ENCODE measurements at places on chromosomes 11 and 22.

DNA sequence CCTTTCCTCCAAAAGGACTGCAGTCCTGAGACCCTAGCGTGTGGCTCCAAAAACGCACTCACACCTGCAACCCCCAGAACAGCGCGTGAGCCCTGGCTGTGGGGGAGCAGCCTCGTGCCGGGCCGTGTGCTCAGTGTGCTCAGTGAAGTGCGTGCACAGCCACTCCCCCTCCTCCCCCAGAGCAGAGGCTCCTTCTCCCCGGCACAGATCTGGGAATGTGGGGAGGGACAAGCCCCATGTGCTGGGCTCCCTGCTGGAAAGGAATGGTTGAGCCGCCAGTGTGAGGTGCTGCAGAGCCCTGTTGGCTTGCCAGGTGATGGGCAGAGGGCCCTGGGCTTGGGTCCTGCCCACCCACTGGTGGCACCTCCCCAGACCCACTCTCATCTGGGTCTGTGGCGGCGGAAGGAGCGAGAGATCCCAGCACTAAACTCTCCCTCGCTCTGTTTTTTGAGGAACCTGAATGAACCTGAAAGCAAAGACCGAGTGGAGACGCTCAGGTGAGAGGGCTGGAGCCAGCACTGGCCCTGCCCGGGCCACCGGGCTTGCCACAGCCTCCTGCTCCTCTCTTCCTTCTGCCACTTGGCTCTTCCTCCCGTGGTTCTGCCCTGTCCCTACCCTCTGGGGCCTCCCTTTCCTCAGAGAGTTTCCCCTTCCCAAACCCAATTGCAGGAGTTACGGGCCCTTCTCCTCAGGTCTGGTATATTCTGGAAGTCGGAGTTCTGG lies 9.0 kb downstream of the RCOR2 start:
- DNase-seq = peak; percentile 25

GRCh38 chr22:34975721-34976120 lies 90.2 kb upstream of the ISX start:
- DNase-seq = no peak

DNA sequence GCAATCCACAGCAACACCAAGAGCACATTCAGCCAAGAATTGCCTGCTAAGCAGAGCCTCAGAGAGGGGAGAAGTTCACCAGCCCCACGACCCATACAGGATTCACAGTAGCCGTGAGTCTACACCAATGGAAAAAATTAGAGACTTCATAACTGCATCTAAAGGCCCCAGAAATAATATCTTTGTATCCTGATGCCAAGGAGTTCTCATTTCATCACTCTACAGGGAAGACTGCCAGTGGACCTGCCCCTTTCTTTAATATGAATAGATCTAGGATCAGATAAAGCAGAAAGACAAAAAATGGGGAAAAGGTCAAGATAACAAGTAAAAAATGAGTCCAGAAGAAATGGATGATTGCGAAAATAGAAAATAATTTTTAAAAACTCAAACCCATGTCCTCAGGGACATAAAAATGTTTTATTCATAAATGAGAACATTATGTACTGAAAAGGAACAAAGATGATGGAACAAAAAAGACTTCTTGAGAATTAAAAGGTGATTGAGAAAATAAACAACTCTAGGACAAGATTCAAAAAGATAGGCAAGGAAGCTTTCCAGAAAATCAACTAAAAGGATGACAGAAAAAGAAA lies 9.5 kb downstream of the APOL3 start:
- DNase-seq = no peak

DNA sequence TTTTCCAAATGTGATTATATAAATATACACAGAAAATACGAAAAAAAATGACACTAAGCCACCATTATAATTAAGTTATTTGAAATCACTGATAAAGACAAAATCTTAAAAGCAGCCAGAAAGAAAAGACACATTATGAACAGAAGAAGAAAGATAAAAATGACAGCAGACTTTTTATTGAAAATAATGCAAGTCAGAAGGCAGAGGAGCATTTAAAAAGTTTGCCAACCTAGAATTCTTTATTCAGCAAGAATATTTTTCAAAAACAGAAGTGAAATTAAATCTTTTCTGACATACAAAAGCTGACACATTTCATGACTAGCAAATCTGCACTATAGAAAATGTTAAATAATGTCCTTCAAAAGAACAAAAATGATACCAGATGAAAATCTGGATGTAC lies 77.8 kb downstream of the CD82 start:
- DNase-seq = no peak

GRCh38 chr11:71170624-71171423 lies 81.6 kb downstream of the SHANK2 start:
- DNase-seq = no peak

- no peak for DNase-seq
Measured at GRCh38 chr11:1784761-1785650, 21.3 kb upstream of the CTSD start.

- DNase-seq = no peak
Measured at GRCh38 chr11:132187814-132188213, 817.4 kb downstream of the NTM start.

DNA sequence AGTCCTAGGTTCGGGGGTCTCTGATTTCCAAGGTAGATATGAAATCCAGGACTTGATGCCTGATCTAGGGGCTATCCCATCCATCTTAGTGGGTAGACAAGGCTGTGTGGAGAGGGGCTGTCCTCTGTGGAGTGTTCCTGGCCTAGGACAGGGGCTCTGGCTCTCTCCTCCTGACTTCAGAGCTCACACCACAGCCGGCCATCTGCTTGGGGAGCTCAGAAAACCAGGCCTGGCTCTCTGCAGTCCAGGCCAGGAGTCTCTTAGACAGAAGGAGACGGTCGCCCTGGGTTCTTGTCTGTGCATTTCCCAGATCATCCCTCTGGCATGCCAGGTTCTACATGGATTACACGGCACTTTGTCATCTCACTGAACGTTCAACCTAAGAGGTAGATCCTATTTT lies 17.9 kb downstream of the TUB start:
- DNase-seq = no peak

- DNase-seq = no peak
Measured at GRCh38 chr11:68741463-68741862, 9.9 kb downstream of the TESMIN start.

- no peak for DNase-seq
Measured at GRCh38 chr11:1227551-1228100, 4.8 kb downstream of the MUC5B start.

- no peak for DNase-seq
Measured at GRCh38 chr11:93783765-93784144, 327 bp upstream of the MED17 start.

Measured in BE2C (cell line).